ENCODE measurements at places on chromosomes 4 and X.

DNA sequence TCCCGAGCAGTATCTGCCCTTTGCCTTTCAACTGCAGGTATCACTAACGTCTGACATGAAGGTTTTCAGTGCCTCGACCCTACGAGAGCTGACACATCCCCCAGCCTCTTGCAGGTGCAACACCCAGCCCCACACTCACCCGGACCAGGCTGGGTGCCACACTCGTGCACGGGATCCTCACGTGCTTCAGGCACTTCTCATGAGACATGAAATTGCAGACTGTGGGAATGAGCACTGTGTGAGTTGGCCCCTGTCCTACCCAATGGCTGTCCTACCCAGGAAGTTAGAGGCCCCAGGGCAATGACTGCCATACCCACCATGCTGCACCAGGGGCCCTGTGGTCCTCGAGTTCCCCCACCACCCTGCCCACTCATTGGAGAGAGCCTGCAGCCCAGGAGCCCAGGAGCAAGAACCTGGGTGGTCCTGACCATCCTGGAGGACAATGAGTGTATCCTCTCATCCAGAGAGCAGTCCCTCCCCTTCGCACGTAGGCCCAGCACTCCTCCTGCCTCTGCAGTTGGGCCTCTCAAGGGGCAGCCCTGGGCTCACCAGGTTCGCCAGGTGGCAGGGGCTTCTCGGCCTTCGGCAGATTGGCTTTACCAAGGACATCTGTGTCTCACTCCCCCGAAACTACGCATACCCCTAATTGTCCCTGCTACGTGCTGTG is 2.4 kb downstream of the DGKQ start:
- no peak for DNase-seq

DNA sequence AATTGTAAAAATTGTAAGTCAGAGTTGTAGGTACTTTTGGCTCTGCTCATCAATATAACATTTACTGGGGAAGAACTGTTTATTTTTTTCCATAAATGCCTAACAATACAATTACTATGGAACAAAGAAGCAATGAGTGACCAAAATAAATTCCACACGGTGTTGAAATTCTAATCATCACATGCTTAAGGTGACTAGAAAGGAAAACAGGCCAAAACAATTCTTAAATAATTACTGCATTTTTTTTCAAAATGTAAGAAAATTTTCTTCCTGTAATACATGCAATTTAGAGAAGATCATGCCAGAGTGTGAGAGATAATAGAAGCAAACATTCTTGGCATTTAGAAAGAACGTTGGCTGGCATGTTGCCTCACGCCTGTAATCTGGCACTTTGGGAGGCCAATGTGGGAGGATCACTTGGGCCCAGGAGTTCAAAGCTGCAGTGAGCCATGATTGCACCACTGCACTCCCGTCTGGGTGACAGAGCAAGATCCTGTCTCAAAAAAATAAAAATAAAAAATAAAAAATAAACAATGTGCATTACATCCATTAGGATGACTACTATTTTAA is 22.5 kb downstream of the C4orf46 start:
- DNase-seq: no peak

DNA sequence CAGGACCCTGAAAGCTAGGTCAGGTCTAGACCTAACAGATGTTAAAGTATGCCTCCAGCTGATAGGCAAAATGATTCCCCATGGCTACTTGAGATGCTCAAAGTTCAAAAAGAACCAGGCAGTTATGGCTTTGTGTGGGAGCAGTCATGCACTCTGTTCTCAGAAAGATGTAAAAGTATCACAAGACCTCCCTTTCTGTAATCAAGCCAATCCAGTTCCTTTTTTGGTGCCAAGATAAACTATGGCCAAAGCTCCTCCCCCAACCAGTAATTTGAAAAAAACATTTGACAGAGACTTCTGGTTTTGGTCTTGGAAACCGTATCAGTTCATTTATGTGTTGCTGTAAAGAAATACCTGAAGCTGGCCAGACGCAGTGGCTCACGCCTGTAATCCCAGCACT is 340.9 kb downstream of the CHIC1 start:
- no peak for DNase-seq

DNA sequence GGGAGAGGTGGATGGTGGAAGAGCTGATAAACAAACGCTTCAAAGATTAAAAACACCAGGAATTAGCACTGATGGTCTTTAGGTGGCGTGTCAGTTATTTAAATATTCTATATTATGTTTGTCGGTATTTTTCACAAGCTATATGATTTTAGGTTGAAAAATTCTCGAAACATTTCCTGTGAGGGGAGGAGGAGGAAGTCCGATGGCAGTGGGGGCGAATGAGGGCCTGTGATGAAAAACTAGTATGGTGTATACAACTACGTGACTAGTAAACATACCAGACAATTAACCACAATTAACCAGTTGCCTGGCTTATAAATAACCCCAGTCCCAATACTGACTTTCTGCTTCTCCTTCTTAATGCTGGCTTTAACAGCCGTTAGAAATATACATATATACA is 595 bp upstream of the NAP1L2 start:
- DNase-seq: no peak

DNA sequence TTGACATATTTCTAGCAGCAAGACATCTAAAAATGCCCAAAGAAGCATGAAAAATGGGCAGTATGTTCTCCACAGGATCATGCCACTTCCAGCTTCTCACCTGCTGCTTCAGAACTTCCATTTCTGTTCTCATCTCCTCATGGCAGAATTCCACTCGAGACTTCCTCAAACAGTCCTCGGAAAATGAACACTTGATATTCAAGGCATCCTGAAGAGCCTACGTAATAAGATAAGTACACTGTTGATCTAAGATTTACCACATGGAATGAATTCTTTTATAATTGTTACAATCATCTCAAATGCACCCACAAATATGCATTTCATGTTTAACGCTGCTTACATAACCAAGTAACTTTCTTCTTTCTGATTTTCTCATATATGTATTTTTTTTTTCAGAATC is 14.1 kb downstream of the TNIP3 start:
- no peak for DNase-seq
